ENCODE measurements at places on chromosomes 1 and 21.

DNA sequence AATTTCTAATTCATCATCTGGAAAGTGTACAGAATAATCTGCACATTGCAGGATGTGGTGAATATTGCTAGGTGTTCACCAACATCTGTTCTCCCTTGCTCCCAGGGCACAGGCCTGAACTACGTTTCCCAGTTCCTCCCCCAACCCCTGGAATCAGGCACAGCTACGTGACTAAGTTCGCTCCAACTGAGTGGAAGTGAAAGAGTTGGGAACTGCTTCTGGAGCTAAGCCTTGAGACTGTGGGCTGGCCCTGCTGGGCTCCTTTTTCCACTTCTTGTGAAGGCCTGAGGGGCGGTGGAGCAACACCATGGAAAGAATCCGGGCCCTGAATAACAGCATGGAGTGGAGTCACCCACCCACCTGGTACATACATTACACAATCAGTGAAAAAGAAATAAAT is 534.6 kb downstream of the SMYD3 start:
- peak; percentile 65 for DNase-seq

- no peak for DNase-seq
These were observed 34.8 kb downstream of the S100B start for GRCh38 chr21:46570119-46570518.

DNA sequence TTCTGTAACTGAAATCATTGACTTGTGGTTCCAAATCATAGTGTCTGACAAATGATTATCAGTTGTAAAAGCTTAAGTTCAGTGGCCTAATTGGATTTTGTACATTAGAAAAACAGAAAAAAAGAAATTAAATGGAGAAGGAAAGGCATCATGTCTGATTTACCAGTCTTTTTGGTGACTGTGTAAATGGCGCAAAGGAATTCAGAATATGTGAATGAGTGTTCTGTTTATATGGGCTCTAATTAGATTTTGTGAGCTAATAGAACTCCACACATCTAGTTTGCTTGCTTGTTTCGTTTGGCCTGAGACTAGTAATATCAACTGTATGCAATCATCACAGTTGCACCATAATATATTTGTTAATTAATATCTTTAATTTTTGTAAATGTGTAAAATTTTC is 151.7 kb downstream of the PLA2G4A start:
- DNase-seq = peak; percentile 26

DNA sequence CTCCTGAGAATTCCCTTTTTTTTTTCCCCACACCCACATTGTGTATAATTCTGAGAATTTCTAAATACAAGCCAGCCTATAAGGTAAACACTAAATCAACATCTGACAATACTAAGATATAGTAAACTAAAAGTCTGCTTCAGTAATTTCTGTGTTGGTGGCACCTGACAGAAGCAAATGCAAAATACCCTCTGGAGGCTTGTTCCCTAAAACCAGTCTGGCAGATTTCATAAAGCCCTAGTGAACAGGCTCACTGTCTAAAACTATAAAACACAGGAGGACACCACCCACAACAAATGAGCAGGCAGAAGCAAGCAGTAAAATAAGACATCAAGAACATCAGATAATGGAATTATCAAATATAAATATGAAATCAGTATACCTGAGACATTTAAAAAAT is 11.5 kb downstream of the TRIM33 start:
- DNase-seq = no peak

- DNase-seq = peak; percentile 87
These were observed at the start of gene RAB13 for GRCh38 chr1:153985941-153986761. RAB13 (minus strand) TSS chr1:153986339; CDS start chr1:153986236, 103 bp downstream.

- peak; percentile 82 for DNase-seq
These were observed 618 bp downstream of the HNRNPR start for GRCh38 chr1:23343221-23344110.

DNA sequence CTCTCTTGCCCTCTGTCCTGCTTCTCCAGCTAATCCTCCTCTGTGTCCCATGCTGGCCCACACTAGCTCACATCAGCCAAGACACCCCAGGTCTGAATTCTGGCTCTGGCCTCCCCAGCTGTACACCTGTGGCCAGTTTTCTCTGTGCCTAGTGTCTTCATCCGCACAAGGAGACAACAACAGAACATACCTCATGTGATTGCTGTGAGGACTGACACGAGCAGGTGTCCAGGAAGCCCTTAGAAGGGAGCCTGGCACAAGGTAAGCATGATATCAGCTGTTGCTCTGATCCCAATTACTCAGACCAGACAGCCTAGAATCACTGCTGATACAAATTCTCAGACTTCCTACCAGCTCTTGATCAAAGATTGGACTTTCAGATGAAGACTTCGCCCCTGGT is 71.2 kb upstream of the GJB5 start:
- DNase-seq = no peak

- DNase-seq = peak; percentile 56
These were observed 1.7 kb upstream of the TNFRSF9 start for GRCh38 chr1:7942214-7942921.

DNA sequence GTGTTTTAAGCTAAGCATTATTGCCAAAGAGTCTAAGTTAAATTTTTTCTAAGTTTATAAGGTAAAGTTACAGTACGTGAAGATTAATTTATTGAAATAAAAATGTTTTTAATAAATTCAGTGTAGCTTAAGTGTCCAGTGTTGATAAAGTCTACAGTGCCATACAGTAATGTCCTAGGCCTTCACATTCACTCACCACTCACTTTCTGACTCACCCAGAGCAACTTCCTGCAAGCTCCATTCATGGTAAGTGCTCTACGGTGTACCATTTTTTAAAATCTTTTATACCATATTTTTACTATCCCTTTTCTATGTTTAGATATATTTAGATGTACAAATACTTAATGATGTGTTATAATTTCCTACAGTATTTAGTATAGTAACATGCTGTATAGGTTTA is 173.2 kb downstream of the CACNA1E start:
- DNase-seq = no peak

GRCh38 chr21:37445228-37445627 is 78.7 kb downstream of the DYRK1A start:
- peak; percentile 40 for DNase-seq

DNA sequence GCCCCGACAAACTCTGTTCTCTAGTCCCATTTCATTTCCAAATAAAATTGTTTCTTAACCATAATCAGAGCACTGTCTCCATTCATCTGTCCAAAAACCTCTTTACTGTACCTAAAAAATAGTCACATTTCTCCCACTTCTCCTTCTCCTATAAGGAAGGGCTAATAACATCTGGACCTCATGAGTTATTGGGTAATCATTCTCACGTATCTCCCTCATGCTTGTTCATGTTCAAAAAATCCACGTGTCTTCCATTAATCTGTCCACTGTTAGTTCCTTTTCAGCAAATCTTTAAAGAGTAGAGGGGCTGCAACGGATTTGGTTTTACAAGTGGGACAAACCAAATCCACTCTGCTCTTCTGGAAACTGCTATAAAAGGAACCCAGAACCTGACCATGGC is 1418.8 kb downstream of the MRPL39 start:
- peak; percentile 22 for DNase-seq

DNA sequence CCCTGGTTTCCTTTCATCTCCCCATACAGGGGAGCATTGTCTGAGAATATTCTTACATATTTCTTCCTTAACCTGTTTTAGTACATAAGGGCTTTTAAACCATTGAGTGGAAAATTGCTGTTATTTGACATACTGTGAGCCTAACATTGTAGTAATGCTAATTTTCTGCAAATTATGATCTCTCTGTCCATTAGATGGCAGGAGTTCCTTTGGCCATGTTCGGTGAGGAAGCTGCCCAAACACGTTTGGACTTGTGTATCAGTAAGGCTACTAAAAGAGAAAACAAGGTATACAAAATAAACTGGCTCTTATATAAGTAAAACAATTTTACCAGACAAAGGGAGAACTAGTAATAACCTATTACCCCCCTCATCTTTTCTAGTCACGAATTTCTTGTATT is 29.2 kb downstream of the CDC7 start:
- DNase-seq = peak; percentile 28

DNA sequence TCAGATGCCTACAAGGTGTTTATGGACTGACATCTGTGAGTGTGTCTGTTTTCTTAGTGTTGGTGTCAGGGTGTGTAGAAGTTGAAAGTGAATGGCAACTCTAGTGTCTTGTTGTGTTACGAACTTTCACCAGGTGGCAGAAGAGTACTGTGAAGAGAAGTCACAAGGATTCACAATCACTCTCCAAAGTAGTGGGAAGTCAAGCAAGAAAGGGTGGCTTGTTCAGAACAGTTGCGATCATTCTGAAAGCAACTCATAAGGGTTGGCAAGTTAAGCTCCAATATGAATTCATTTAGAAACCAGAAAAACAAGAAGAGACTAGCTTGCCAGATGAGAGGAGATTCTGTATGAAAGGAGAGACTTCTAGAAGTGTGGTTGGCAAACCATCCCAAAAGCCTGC is 86.1 kb downstream of the FASLG start:
- DNase-seq = peak; percentile 78

GRCh38 chr1:21324368-21325141 is 34.3 kb upstream of the ECE1 start:
- peak; percentile 94 for DNase-seq

- DNase-seq = peak; percentile 67
These were observed 41.7 kb downstream of the PTGFRN start for GRCh38 chr1:116951200-116951935.

DNA sequence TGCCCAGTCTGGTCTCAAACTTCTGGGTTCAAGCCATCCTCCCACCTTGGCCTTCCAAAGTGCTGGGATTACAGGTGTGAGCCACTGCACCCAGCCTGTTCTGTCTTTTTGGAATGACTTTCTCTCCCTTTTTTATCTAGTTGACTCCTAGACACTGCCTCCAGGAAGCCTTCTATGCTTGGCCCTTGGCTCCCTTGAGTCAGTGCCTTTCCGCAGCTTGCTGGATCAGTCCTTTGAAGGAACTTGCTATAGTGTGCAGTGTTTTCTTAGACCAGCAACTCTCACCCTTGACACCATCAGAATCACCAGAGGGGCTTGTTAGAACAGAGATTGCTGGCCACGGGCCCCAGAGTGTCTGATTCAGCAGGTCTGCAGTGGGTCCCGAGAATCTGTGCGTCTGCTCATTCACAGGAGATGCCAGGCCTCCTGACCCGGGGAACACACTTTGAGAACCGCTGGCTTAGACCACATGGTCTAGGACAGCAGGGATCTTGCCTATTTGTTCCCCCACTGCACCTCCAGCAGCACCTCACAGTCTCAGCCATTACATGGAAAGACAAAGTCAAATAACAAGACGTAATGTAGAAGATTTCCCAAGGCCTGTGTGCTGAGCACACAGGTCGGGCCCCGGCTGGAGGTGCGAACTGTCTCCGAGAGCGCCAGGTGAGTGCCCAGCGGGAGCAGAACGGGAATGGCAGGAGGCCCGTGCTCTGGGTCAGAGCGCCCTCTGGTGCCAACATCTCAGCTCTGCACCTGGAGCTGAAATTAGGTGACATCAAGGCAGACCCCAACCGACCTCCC is 27.4 kb upstream of the CTPS1 start:
- peak; percentile 29 for DNase-seq

DNA sequence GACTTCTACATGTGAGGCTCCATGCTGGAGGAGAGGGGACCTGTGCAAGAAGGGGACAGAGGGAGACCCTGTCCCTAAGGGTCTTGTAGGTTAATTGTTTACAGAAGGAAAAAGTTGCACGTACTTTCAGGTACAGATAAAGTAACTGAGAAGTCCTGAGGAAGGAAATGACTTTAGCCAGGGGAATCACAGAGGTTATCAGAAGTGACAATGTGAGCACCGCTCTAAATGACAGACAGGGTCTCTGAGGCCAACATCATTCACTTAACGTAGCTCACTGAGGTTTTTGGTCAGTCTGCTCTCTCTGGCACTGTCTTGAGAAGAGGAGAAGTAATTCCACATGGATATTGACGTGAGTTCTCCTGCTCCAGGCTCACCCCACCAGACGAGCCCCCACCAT is 12.0 kb downstream of the TAF5L start:
- DNase-seq = no peak

DNA sequence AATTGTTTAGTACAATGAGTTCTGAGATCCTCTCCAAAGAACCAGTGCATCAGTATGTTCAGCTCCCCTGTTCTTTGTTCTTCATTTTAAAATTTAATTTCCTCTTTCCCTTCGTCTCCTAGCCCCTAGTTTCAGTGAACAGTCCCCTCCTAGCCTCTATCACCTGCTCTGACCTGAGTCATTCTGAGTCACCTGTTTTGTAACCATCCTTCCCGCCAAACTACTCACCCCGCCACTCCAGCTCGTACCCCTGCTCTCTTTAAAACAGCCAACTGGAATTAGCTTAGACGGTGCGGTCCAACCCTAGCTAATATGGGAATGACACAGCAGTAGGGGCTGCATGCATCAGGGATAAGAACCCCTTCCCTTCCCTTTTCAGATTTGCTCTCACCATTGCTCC is 16.8 kb upstream of the ERVH48-1 start:
- no peak for DNase-seq

GRCh38 chr21:42467140-42467983 is 28.7 kb downstream of the RSPH1 start:
- no peak for DNase-seq

DNA sequence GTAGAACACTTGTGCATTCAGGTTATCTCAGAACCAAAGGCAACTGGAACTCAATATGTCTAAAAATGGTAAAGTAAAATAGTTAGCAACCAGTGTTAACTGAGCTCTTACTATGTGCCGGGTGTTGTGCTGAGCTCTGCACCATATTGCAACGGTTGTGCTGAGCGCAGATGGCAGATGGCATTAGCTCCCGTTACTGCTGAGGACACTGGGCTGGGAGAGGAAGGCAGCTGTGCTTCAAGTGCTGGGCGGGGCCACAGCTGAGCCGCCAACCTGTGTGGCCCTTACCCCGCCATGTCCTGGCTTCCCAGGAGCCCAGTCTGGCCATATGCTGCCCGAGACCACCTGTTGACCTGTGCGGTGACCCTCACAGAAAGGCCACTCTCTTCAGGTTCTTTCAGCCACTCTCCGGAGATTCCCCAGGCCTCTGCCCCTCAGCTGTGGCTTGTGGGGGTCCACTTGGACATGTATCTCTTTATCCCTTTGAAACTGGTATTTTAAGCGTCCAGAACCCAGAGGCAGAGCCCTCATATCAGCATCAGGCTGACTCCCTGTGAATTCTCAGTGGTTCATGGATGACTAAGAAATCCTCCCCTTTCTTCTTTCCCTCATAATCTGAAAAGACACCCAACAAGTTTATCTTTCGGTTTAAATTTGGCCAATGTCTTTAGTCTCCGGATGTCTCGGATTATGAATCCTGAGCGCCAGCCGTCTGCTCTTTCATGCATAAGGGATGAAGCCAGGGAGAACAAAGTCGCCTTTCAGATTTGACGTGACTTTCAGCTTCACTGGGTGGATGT is 26.4 kb downstream of the LDLRAP1 start:
- no peak for DNase-seq

GRCh38 chr1:7551442-7551841 is 219.7 kb upstream of the VAMP3 start:
- no peak for DNase-seq

GRCh38 chr1:246567646-246568235 is 1.5 kb downstream of the CNST start:
- no peak for DNase-seq

Data from fibroblast of skin of right quadriceps (primary cell).